ENCODE measurements at places on chromosomes 5 and 9. TPM values are rescaled to one million over a fixed set of nuclear protein-coding genes. Genes with fewer than 3 reads are reported as not detected.

The CDC26 gene
- 59.3 TPM for total RNA-seq

The IL5 gene
- total RNA-seq, result not detected

The LRRC26 gene
- 0.59 TPM for total RNA-seq

The PROB1 gene
- total RNA-seq, result 0.20 TPM

The COL27A1 gene
- 9.4 TPM for total RNA-seq

The MARCHF11 gene
- total RNA-seq, result not detected

The SPINK13 gene
- 0.27 TPM for total RNA-seq

The CNOT8 gene
- 33.9 TPM for total RNA-seq

The MRPL50 gene
- total RNA-seq, result 12.5 TPM

The AFF4 gene
- 32.1 TPM for total RNA-seq

The LRRC70 gene
- total RNA-seq, result 0.12 TPM

The NRG2 gene
- 2.0 TPM for total RNA-seq

The WNK2 gene
- total RNA-seq, result 5.9 TPM

The ROPN1L gene
- 2.9 TPM for total RNA-seq
